Astrocyte (in vitro differentiated cells and primary cell): ENCODE measurements at places on chromosomes 12 and 14. TPM values are rescaled to one million over a fixed set of nuclear protein-coding genes. Genes with fewer than 3 reads are reported as not detected.

GRCh38 chr14:98160901-98161300, 1111.1 kb downstream of the BCL11B start:
- no peaks in the 10 kb centered on the region for H3K27me3 ChIP-seq
- H3K27ac ChIP-seq: no peak overlapping the region
- H3K36me3 ChIP-seq: no peaks in the 10 kb centered on the region
- no peak for DNase-seq
- H3K4me3 ChIP-seq: no peak overlapping the region
- no peaks in the 10 kb centered on the region for H3K4me1 ChIP-seq

DNA sequence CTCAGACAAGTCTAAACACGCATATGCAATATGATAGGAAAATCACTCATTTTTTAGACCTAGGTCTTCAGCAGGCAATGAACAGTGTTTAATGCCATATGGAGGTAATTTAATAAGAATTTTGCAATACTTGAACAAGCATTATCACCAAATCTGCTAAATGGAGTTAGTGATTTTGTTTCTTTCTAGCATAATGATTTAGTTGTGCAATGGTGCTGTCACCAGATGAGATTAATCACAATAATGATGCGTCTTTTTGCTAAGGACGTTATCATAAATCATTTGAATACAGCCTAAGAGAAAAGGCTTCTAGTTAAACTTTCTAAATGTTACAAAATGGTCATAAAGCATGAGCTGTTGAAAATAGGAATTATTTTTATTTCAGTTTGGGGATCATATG, 170.0 kb upstream of the SLC16A7 start:
- no peaks in the 10 kb centered on the region for H3K4me1 ChIP-seq
- H3K4me3 ChIP-seq: no peak overlapping the region
- no peaks in the 10 kb centered on the region for H3K27me3 ChIP-seq
- no peaks in the 10 kb centered on the region for H3K36me3 ChIP-seq
- no peak for DNase-seq

- peak; percentile 88 for DNase-seq
- H3K4me3 ChIP-seq: no peak overlapping the region
- H3K4me1 ChIP-seq: peaks cover 51% of the 10 kb centered on the region
- H3K27me3 ChIP-seq: no peaks in the 10 kb centered on the region
- peak overlapping the region; percentile 73 for H3K27ac ChIP-seq
- no peaks in the 10 kb centered on the region for H3K36me3 ChIP-seq
These were observed 43.0 kb upstream of the CTDSP2 start for GRCh38 chr12:57889500-57889989.

GRCh38 chr12:116164250-116165035, 113.0 kb downstream of the MED13L start:
- H3K4me1 ChIP-seq: peaks cover 34% of the 10 kb centered on the region
- H3K4me3 ChIP-seq: no peak overlapping the region
- peak; percentile 42 for DNase-seq
- H3K36me3 ChIP-seq: no peaks in the 10 kb centered on the region
- no peaks in the 10 kb centered on the region for H3K27me3 ChIP-seq

GRCh38 chr14:102694530-102695166, 82.6 kb upstream of the TRAF3 start:
- no peak overlapping the region for H3K27ac ChIP-seq
- peaks cover 4% of the 10 kb centered on the region for H3K4me1 ChIP-seq
- no peak overlapping the region for H3K4me3 ChIP-seq
- no peaks in the 10 kb centered on the region for H3K36me3 ChIP-seq
- H3K27me3 ChIP-seq: no peaks in the 10 kb centered on the region
- peak; percentile 35 for DNase-seq

- H3K4me3 ChIP-seq: no peak overlapping the region
- no peaks in the 10 kb centered on the region for H3K27me3 ChIP-seq
- H3K4me1 ChIP-seq: peaks cover under 1% of the 10 kb centered on the region
- DNase-seq: no peak
- no peak overlapping the region for H3K27ac ChIP-seq
These were observed 22.4 kb downstream of the NFYB start for GRCh38 chr12:104115587-104115975.

Gene PRB2
- not detected in 2 replicates for total RNA-seq

Gene NDUFA9
- 97.8 and 101 TPM in 2 replicates for total RNA-seq
